Right cardiac atrium (tissue), 5 donors: ENCODE measurements at places on chromosomes 1 and 21.

- no peak for DNase-seq
These were observed 8.1 kb upstream of the KTI12 start for GRCh38 chr1:52041551-52042185.

GRCh38 chr1:19432943-19433718 is 52.2 kb downstream of the CAPZB start:
- no peak for DNase-seq

DNA sequence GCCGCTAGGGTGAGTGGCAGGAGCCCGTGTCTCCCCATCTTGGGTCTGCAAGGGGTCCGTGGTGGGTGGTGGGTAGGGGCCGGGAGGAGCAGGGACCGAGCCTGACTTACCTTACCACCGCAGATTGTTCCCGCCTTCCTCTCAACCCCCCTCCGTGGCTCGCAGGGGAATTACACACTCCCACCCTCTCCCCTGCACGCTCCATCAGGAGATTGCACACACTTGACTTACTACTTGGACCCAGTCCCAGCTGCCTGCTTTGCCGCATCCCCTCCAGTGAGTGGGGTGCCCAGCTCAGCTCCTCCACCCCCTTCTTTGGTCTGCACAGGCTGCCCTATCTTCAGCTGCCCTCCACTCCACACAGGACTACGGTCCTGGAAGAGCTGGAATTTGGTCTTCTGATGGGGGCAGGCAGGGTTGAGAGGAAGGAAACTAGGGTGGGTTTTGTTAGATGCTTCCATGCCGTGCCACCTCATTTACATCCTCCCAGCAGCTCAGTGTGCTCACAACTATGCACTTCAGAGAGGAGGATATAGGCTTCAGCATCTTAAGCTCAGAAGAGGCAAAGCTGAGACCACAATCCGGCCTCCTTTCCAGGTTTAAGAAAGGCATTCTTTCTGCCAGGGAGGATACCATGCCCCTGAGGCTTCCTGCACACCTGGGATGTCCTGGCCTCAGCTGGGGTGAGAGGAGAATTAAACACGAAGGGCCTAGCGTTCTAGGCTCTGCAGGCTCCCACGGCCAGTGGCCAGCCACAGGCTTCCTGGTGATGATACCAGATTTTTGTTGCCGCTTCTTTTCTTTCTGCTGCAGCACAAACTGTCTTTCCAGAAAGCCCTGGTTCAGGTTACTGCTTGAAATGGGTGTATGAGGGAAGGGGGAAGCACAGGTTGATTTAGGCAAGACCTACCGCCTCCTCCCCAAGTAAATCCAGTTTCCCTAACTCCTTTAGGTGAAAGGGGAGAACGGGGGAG is 2.3 kb downstream of the KCNC4 start:
- no peak for DNase-seq

GRCh38 chr1:2887941-2888855 is 86.7 kb upstream of the TTC34 start:
- DNase-seq: no peak

DNA sequence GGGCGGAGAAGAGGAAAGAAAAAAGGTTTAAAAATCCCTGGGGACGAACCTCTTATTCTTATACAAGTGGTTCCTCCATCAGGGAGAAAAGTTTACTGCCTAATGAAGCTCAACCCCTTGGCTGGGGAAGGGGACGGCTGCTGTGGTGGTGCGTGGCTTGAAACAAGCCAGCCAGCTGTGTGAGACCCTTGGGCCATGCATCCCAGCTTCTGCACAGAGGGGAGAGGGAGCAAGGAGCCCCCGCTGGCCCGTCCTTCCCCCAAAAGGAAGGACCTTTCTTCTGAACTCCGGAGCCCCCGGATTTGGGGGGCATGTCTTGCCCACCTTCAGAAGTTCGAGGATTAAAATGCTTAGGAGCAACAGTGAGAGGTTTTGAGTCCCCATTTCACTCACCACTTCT is 67.3 kb downstream of the STUM start:
- DNase-seq: peak; percentile 44

GRCh38 chr1:58293388-58293787 is 253.1 kb downstream of the OMA1 start:
- no peak for DNase-seq

- no peak for DNase-seq
These were observed 36.6 kb downstream of the NRIP1 start for GRCh38 chr21:15028186-15028585.

DNA sequence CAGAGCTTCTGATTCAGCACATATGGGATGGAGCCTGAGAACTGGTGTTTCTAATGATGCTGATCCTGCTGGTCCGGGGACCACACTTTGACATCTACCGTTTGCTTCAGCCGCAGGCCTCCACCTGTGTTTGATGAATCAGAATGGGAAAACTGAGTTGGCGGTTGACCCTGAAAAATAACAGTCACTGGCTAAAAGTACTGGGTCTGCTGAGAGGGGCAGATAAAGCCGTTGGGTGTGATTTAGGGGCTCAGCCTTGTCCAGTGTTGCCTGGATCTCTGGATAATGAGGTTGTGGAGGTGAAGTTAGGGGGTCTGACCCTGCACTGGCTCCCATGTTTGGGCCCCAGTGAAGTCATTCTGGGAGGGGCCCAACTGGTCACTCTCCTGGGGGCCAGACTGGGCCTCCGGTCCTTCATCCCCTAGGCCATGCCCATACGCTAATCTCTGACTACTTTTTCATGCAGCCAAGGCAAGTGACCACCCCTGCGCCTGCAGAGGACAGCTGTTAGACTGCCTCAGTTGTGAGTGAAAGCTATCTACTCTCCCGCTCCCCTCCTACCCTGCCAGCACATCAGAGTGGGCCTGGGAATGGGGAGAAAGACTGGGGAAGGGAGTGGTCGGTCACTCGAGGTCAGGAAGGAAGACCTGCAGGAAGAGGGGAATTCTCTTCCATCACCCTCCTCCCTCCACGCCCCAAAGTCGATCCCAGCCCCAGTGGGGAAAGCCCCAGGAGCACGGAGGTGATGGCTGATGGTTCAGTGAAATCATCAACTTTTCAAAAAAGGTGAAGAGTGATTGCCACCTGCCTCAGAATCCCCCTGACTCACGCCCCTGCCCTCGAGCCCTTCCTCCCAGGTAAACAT is 27.7 kb downstream of the VASH2 start:
- DNase-seq: no peak

DNA sequence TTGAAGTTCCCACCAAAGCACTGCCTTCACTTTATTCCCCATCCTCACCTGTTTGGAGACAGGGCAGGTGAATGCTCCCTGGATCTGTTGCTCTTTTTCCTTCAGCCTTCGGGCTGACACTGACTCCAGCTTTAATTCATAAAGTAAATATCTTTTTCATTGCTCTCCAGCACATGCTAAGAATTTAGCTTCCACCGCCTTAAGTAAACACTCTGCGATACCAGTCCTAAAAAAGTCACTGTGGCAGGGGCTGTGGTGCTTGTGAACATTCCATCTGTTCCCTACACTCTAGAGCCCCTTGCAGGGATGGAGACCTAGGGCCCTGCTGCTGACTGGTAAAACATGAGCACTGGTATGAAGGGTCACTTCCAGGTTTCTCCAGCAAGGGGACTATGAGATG is 896 bp upstream of the PLA2G2A start:
- no peak for DNase-seq

DNA sequence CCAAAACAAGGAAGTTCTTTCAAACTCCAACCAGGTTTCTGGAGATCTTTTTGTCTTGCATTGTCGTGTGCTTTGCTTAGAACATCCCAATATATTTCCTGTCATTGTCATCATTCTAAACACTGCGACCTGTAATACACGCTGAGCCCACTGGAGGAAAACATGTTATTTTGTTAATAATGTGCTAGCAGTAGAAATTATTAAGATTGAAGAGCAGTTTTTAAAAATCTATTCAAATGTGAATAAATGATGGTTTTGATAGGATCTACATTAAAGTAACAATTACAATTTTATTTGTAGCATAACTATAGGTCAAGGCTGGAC is 268.5 kb downstream of the PTPRC start:
- no peak for DNase-seq

DNA sequence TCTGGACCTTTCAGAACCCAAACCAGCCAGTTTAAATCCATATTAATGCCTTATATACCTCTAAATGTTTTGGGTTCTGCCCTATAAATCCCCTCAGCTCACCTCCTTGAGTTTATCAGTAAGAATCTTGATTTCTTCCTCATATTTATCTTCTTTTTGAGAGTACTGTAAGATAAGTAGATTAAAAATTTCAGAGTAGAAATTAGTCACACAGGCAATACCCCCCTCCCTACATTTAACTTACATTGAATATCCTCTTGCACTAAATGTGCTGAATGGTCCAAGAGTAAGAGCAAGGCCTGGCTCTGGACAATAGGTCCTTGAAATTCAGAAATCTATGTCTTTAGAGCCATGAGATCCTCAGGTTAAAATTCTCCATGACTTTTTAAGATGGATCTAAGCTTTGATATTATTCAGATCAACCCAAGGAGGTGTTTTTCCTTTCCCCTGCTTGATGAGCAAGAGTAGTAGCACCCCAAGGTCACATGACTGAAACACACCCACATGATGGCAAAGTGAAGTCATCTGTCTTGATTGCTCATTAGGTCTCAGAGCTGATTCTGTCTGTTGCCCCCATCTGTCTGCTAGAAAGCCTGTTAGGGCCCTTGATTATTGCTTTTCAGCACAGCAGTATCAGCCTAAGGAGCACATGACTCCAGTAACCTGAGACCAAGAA is 15.8 kb upstream of the NUP210L start:
- DNase-seq: no peak

DNA sequence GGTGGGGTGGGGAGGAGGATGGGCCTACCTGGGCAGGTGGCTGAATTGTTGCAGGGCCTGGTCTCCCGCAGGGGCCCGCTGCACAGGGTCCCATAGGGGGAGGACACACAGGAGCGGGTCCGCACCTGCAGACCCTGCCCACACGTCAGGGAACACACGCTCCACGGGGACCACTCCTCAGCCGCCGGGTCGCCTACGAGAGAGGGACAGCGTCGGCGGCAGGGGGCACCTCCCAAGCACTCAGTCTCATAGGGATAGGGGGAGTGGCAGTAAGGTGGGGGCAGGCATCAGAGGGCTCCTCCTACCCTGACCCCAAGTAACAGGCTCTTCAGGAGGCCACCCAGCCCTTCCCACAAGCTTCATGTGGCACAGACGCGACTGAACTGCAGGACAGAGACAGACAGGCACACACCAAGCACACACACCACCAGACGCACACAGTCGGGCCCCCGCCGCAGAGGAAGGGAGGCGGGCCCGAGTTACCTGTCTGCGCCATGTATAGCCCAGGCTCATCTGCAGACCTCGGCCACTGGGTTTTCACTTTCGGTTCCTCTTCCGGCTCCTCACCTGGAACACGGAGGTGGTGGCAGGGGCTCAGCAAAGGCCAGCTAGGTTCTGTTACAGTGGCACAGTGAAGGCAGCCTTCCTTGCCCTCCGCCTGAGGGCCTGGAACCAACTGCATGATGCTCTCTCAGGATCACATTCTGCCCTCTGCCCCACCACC is 19.8 kb downstream of the ADGRB2 start:
- peak; percentile 21 for DNase-seq

- no peak for DNase-seq
These were observed 538.0 kb upstream of the CAMK1G start for GRCh38 chr1:209045331-209046057.

- no peak for DNase-seq
These were observed 85.7 kb upstream of the COL11A1 start for GRCh38 chr1:103194060-103194459.

- DNase-seq: no peak
These were observed 240.9 kb downstream of the KIF26B start for GRCh38 chr1:245395680-245396079.

DNA sequence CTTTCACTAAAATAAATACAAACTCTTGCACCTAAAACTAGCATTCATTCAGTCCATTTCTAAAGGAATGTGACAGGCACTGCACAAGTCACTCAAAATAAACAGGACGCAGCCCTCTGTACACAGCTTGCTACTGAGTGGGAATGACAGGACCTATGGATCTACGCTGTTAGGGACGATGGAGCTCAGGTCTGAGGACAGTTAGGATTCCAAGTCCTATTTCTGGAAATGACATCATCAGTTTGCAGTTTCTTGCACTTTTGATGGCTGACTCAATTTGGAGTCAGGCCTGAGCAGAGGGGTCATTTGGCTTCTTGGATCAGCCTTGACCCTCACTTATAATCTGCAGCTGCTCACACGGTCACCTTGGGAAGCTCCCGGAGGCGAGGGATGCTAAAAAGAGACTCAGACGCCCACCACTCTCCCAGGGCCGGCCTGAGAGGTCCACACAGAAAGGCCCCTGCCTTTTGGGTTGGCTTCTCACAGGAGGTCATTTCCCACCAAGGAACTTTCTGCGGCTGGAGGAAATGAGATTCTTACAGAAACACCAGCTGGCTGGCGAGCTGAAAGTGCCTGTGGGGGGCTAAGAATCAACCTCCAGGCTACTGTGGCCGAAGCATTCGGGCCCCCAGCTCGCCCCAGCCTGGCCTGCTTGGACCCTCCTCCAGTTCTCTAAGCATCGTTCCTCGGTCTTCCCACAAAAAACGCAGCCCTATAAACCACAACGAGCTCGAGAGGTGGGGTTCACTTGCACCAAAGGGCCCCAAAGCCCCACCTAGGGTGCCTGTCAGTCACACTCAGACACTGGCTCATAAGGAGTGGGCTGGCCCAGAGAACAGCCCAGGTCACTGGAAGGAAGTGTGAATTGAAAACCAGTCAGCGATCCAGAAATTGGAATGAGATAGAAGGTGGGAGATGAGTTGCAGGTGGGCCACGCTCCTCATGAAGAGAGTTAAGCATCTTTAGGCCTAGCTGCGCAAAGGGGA is 8.9 kb upstream of the PDE9A start:
- DNase-seq: peak; percentile 16

- DNase-seq: peak; percentile 93
These were observed 23.8 kb downstream of the KNCN start for GRCh38 chr1:46527474-46528296.

DNA sequence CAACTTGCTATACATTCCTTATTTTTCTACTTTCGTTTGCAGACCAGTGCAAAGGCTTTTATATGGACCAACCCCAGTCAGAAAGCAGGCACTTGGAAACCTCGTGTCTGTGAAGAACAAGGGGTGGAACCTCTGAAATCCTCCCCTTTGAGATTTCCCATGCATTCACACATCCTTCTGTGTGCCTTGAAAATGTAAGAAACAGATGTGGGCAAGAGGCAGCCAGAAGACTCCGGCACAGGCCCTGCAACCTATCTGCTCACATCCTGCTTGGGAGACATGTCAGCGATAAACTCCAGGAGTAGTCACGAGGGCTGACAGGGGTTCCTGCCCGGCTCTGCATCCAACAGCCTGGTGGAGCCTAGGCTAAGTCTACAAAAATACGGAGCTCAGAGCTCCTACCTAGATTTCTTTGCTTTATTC is 42.5 kb downstream of the ETS2 start:
- no peak for DNase-seq

DNA sequence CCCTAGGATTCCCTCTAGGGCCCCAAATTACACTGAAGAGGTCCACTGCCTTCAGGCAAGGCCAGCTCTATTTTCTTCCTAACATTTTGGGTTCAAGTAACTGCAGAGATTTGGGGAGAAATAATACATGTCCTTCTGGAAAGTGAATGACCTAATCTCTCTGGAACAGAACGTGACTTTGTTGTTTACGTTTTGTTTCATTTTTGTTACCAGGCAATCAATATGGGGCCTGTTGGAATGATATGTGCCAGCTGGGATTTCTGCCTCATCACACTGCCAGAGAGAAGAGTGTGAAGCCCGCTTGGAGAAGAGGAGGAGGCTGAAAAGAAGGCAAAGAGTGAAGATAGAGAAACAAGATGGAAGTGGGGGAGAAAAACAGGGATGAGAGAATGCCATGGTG is 116.7 kb downstream of the FASLG start:
- DNase-seq: no peak
